ENCODE measurements at places on chromosomes 2 and 18.

GRCh38 chr18:8634508-8634907 lies 25.3 kb downstream of the RAB12 start:
- no peak for DNase-seq

GRCh38 chr2:53787614-53788289 lies 908 bp downstream of the ERLEC1 start:
- DNase-seq, result no peak

DNA sequence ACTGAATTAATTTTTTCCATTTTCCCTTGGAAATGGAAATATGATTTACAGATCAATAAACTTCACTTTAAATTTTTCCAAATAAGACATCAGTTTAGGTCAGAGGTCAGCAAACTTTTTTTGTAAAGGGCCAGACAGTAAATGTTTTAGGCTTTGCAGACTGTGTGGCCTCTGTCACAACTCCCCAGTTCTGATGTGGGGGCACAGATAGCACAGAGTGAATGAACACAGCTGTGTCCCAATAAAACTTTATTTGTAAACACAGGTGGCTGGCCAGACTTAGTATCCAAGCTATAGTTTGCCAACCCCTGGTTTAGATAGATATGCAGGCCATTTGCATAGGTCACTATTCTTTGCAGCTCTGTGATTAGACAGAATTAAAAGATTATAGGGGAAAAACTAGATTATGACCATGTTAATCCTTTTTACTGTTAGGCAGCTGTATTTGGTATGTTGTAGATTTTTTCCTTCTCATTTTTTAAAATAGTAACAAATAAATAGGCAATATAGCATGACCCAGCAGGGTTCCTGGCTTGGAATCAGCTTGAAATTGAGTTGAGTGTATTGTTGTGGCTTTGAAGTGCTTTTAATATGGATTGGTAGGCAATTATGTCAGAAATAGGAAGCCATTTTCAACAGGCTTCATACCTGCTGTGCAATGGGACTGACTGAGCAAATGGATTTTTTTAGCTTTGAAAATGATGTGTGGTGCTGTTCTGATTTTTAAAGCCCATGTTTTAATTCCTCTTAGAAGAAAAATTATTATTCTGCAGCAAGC lies 59.7 kb downstream of the WDSUB1 start:
- no peak for DNase-seq

DNA sequence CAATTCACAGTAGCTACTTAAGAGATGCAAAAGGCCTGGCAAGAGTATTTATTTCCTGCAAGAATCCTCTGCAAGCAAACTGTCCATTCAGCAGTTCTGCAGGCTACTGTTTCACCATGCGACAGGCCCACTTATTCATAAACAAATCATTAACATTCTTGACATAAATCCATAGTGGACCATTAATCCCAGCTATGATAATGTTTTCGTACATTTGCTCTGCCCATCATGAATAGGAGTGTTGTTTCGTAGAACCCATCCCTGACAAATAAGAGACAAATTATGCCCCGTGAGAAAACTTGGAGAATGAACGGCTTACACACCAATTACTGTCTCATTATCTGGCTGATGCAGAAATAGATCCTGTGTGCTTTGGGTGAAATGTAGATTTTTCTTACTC lies 65.4 kb downstream of the PID1 start:
- no peak for DNase-seq

- no peak for DNase-seq
These were observed 58.4 kb downstream of the TXNL1 start for GRCh38 chr18:56580026-56580425.

DNA sequence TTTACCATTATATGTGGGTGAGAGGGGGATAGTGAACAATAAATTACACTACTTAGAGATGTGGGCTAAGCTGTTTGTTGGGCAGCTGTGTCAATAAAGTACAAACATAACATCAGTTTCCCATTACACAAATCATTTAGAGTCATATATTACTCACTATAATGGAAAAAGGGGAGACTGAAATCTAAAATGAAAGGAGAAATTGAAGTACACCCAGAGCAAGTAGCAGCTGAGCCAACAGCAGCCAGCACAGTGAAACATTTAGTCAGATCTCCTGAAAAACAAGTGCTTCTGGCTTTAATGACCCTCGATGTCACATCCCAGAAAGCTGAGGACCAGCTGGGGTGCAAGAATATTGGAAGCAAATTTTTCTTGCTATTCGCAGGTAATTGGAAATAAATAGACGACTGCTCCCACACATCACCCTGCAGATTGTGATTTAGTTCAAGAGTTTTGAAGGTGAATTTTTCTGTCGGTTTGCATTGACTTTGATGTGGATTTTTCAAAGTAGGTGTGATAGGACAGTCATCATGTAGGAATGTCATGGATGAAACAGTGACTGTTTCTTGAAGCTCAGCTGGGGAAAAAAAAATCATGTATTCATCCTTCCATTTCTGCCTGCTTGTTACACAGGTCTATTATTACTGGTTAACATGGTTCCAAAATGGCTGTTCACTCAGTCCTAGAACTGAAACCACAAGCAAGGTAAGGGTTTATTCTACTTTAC lies 1607.3 kb upstream of the CELF4 start:
- DNase-seq, result no peak

DNA sequence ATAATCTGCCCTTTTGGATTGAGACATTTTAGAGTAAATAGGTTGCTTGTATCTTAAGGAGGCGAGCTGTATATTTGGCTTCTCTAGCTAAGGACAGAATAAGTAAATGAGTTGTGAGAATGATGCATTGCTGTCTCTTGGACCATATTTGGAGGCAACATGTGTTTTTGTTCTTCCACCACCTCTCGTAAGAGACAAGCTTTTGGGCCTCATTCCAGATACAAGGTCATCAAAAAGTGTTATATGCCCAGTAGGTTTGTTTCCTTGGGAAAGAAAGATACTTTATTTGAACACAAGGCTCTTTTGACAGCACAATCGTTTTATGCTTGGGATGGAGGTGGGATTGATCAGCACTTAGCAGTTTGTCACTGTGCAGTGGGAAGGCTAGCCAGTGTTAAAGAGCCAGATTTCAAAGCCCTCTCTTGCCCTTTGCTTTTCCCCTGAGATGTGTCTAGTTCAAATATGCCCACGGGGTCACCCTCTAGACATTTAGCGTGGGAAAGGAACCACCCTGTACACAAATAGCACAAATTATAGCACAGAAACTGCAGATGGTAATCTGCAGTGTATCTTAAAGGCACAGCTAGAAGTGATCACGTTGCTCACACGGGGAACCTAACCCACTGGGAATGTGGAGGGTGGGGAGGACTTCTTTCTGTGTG lies 131.3 kb downstream of the MAP4K4 start:
- DNase-seq, result no peak

GRCh38 chr2:30869988-30870387 lies 62.7 kb upstream of the CAPN13 start:
- no peak for DNase-seq

- DNase-seq, result no peak
These were observed 169.3 kb downstream of the KCNE4 start for GRCh38 chr2:223221139-223221835.

DNA sequence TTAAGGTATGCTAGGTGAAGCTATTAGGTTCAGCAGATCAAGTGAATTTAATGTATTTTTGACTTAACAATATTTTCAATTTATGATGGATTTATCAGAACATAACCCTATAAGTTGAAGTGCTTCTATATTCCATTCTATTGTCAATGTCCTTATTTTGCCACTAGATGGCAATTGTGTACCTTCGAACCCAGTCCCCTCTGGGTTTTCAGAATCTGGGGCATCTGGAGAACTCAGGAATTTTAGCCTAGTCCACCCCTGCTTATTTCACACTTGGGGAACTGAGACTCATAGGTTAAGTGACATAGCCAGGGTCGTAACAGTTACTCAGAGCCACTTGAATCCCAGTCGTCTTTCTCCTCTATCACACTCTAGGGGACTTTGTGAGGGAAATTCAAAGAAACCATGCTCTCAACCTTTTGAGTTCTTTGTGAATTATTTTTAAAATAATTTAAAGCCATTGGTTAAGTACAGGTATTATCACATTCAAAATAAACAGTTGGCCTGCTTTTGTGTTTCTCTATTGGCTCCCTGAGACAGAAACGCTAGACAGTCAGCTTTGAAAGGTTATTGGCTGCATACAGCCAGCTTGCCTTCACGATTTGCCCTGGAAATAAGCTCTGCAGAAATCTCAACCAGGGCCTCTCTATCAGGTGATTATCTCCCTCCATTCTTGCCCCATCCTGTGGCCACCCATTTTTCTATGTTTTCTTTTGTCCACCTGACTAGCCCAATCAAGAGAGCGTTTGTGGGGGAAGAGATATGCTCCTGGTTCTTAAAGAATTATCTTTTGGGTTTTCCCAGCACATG lies 145.0 kb downstream of the TTC27 start:
- no peak for DNase-seq

GRCh38 chr2:237714690-237715458 lies 83.7 kb upstream of the RBM44 start:
- no peak for DNase-seq

DNA sequence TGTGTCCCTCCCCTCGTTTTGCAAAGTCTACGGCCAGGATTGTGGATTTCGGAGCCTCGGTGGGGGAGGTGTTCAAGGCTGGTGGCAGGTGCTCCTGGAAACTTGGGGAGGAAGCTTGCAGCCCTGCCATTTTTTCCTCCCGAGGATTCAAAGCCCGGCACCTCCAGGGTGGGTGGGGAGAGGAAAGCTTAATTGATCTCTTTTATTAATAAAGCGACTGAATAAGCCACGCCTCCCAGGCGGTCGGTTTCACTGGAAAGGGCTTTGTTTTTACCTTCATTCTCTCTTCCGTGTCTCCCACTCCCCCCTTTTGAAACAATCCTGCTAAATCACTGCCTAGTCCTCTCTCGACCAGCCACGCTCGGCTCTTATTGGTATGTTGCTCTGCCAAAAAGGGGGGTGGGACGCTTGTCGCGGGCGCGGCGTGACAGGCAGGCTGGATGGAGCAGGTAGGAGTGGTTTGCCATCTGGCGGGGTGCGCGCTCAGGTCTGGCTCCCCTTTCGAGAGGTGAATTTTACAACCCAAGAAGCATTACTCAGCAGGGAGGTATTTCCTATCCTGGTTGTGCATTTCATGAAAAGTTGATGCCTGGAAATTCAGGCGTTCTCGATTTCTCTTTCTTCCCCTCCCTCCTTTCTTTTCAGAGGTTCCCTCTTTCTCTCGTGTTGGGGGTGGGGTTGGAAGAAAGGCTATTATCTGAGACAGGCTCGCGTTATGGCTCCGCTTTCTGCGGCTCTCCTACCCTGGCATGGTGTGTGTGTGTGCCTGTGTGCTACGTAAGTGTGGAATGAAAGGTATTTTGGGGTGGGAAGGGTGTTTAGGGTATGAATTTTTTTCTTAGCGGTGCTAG lies 1.4 kb downstream of the NEDD4L start:
- peak; percentile 0 for DNase-seq

DNA sequence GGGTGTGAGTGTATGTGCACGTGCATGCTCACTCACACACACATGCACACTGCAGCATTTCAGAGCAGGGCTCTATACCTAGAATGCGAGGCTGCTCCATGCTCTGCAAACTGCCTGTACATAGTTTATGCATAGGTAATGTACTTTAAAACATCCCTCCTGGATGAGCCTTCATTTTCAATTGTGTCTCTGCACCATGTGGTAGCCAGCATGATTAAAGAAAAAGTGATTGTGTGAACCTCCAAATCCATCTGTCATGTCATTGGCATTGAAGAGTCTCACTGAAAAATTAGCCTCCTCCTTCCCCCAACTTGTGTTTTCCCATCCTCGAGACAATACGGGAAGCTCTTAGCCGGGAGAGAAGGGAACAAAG lies 120.9 kb upstream of the SPATS2L start:
- DNase-seq, result no peak

GRCh38 chr18:76498064-76498463 lies 3.0 kb upstream of the ZNF516 start:
- DNase-seq, result no peak

- DNase-seq, result no peak
These were observed 15.0 kb upstream of the PGAP1 start for GRCh38 chr2:196941398-196942078.
